ENCODE measurements at places on chromosomes 1 and 21.

GRCh38 chr1:171480035-171480434 is 5.3 kb upstream of the PRRC2C start:
- no peak for DNase-seq

DNA sequence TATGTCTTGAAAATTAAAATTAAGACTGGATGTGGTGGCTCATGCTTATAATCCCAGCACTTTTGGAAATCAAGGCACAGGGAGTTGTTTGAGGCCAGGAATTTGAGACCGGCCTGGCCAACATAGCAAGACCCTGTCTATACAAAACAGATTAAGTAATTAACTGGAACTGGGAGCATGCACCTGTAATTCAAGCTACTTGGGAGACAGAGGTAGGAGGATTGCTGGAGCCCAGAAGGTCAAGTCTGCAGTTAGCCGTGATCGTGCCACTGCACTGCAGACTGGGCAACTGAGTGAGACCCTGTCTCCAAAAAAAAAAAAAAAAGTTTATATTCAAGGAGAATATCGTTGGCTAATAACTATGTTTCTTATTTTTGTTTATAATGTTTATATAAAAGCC is 139.2 kb downstream of the USP25 start:
- DNase-seq, result no peak

GRCh38 chr1:116373431-116374352 is 648 bp downstream of the ATP1A1 start:
- peak; percentile 48 for DNase-seq

DNA sequence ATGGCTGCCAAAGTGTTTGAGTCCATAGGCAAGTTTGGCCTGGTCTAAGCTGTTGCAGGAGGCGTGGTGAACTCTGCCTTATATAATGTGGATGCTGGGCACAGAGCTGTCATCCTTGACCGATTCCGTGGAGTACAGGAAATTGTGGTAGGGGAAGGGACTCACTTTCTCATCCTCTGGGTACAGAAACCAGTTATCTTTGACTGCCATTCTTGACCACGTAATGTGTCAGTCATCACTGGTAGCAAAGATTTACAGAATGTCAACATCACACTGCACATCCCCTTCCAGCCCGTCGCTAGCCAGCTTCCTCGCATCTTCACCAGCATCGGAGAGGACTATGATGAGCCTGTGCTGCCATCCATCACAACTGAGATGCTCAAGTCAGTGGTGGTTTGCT is 215.8 kb upstream of the JUN start:
- no peak for DNase-seq

- no peak for DNase-seq
Observed at GRCh38 chr1:29002792-29003191, 88.4 kb downstream of the EPB41 start.

DNA sequence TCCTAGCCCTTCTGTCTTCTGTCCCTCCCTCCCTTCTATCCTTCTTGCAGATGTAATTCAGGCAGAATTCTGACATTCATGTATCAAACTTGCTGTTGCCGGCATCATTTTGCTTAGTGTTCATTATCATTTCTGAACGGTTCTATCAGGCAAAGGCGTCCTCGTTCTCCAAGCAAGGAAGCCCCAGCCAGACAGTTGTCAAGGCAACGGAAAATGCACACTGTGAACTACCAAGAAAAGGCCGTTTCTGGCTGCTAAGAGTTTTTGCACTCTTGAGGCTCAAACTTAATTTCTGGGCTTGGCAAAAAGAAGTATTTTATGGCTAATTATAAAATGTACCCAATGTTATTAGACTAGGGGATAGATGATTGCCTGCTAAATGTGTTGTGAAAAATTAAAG is 164.7 kb upstream of the KCNJ15 start:
- no peak for DNase-seq

GRCh38 chr1:10484521-10484920 is 9.8 kb downstream of the PEX14 start:
- peak; percentile 51 for DNase-seq

- no peak for DNase-seq
Observed at GRCh38 chr1:111272081-111272480, 18.6 kb upstream of the CHIA start.

- no peak for DNase-seq
Observed at GRCh38 chr1:152501704-152502103, 8.9 kb upstream of the LCE5A start.

DNA sequence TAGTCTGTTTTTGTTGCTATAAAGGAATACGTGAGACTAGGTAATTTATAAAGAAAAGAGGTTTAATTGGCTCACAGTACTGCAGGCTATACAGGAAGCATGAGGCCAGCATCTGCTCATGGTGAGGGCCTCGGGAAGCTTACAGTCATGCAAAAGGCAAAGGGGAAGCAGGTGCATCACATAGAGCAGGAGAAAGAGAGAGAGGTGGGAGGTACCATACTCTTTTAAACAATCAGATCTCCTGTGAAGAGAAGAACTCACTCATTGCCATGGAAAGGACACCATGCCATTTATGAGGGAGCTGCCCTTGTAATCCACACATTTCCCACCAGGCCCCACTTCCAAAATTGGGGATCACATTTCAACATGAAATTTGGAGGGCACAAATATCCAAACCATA is 12.7 kb downstream of the PPP1R12B start:
- no peak for DNase-seq

DNA sequence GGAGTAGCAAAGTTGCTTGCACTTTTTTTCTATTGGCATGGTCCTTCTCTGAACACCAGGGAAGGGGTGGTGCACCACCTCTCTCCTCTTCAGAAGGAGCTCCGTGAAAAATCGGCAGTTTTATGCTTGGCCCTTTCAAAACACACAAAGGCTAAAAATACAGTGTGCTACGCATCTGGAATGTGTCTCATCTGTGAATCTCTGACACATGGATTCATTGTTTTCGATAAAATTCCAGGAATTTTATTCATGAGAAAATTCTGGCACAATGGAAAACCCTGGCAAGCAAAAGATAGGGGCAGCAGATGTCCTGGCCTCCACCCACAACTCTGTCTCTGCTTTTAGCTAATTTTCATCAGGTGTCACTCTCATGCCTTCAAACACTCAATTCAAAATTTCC is 42.9 kb downstream of the ERG start:
- no peak for DNase-seq

DNA sequence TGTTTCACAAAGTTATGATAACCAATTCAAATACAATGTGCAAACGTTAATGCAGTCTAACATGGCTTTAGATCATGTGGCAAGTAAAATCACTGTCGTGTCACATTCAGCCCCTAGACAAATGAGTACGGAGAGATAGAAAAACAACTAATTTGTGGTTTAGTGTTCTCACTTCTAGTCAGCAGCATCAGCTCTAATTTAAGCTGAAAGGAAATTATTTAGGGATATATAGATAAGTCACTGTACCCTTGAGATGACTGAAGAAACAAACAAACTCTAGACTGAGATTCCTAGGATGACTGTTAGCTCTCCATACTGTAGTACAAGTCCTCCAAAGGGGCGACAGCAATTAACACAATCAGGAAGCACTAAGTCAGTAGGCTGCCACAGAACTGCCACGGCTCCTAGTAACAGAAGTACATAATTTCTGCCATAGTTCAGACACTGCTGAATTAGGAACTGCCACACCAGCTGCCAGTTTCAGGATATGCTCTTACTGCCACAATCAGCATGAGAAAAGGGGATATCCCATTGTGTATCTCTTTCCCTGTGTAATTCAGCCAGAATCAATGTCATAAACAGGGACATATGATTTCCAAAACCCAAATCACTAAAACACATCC is 150.4 kb upstream of the NEGR1 start:
- no peak for DNase-seq

DNA sequence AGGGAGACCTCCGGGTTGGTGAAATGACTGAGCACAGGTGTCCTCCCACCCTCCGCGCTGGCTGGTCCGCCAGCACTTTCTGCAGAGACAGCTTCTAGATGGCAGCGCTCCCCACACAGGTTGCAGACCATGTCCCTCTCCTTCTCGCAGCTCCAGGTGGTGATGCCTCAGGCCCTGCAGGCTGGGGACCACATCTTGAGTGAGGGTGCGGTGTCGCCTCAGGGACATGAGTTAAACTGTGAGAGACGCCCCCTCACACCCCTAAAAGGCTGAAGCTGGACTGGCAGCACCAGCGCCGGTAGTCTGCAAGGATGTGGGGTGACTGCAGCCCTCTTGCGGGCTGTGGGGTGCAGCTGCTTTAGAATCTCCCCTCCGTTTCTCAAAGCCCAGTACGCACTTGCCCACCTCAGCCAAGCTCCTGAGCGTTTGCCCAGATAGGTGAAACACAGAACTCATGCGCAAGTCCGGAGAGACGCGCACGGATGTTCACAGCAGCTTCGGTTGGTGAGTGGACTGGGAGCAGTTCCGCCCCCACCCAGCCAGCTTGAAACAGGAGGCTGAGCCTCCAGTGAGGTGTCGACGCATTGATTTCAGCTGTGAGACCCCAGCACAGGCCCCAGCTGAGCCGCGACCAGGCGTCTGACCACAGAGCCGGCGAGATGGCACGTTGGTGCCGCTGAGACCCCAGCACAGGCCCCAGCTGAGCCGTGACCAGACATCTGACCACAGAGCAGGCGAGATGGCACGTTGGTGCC is 28.6 kb downstream of the COL6A1 start:
- no peak for DNase-seq

DNA sequence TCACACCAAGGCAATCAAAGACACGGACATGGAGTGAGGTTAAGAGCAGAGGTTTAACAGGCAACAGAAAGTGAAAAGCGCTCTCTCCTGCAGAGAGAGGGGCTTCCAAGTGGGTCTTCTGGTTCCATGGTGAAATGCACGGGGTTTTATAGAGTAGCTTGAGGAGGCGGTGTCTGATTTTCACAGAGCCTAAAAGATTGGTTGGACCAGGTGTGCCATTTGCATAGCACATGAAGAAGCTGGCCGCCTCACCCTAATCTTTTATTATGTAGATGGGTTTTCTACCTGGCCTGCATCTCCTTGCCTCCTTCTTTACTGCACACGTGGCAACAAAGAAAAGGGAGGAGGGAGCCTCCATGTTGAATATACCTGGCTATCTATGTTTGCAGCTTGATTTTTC is 197.3 kb downstream of the RYR2 start:
- no peak for DNase-seq

DNA sequence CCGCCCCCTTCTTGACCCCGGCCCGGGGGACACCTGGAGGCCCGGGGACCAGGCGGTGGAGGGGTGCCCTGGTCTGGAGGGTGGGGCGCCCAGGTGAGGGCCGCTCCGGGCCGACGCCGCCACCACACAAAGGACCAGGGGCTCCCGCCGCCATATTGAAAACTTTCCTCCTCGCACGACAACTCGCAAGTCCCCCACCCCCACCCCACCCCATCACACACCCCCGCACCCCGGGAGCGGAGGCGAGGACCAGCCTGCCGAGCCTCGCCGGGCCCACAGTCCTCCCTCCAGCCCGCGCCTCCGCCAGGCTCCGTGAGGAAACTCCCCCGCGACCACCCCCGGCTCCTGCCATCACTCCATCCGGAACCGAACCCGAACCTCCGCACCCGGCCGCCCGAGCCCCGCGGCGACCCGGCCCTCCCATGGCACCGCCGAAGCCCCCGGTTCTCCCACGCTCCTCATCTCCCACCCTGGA is 733 bp downstream of the KDM5B start:
- no peak for DNase-seq

GRCh38 chr1:2134266-2134620 is 60.3 kb downstream of the FAAP20 start:
- no peak for DNase-seq

- peak; percentile 33 for DNase-seq
Observed at GRCh38 chr1:226082959-226083301, 20.4 kb downstream of the H3-3A start.

DNA sequence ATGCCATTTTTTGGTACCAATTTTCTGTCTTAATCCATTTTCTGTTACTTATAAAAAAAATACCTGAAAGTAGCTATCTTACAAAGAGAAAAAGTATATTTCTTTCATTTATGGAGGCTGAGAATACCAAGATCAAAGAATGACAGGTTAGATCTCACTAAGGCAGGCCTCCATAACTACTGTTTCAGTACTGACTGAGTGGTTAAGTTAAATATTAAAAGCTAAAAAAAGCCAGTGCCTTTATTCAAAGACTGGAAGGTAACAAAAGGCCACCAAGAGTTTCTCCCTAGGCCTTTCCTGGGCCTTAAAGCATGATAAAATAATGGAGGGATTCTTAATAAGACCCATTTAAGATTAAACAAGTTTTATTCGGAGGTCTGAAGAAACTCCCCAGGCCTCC is 687.7 kb upstream of the ADGRL4 start:
- DNase-seq, result no peak

DNA sequence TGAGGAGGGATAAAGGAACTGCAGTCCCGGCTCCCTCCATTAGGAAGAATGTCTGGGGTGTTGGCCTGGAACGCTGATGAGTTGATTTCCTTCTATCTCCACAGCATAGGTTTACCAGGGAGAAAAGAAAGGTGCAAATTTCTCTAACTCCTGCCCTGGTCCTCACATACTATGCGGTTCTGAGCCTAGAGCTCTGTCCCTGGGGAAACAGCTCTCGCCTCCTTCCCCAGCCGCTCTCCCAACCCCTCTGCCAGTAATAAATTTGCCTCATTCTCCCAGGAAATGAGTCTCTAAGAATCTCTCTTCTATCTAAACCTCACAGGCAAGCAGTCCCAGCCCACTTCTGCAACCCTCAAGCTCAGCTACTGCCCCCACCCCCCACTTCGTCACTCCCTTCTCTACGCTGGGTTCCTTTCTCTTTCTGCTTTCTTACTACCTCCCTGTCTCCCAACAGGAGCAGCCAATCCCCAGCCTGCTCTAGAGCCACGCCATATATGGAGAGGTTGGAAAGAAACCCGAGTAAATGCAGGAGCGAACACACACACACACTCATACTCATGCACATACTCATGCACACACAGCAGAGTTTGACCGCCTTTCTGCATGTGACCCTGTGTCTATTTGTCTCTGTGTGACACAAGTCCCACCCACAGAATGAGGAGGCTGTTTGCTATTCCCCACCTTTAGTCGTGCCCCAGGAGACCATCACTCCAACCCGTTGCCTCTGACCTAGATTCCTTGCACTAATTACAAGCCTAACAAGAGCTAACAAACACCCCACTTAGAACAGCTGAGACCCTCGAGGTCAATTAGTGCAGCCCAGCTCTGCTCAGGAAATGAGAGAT is 13.4 kb downstream of the PLEKHO1 start:
- peak; percentile 99 for DNase-seq

DNA sequence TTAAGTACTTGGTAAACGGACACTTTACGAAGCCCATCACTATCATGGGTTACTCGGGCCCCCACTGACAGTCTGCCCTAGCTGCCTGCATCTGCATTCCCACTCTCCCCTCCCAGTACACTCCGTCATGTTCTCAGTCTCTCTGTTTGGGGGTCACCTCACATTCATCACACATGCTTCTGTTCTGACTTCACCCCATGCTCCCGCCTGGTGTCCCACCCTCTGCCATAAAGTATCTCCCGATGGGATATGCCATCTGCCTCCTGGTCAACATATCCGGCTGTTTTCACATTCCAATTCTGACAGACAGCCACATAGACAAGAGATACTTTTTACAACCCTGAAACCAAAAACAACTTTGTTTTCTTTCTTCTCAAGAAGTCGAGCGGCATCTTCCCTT is 1.0 kb downstream of the OLFML2B start:
- peak; percentile 27 for DNase-seq

DNA sequence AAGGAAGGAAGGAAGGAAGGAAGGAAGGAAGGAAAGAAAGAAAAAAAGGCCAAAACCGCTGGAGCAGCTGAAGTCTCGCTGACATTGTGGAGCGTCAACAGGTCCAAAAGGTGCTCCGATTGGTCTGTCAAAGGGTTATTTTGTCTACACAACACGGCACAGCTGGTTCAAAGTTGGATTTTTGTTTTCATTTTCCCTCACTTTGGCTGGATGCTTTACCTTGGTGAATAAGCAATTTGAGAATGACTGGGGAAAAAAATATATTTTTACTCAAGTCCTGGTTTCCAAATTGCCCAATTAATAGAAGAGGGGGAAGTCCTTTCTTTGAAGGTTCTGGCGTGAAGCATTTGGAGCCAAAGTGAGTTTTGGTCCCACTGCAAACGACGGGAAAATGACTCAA is 19.3 kb upstream of the PAX7 start:
- no peak for DNase-seq

All from fibroblast of mammary gland (primary cell).